Left lung (tissue), 14 donors: ENCODE measurements at places on chromosomes 6 and 20.
A peak's percentile ranks its signal among the peaks of the same experiment; 100 is the strongest.

DNA sequence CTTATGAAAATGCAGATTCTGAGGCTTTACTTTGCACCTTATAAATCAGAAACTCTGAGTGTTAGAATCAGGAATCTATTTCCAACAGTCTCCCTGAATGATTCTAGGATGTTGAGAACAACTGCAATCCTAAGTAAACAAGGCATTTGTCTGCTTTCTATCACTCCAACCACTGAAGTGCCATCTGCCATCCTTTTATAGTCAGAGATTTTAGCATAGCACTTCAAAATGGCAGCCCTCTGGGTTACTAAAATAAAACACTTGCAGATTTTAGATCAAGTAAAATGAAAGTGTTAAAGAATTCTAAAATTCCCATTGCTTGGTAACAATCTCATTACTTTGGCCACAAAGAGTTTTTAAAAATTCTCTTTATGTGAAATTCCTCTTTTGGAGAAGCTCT lies 258.9 kb downstream of the CD109 start:
- DNase-seq: no peak

GRCh38 chr6:11439876-11440275 lies 97.7 kb upstream of the TMEM170B start:
- no peak for DNase-seq

- DNase-seq: no peak
These were observed 32.7 kb downstream of the CD109 start for GRCh38 chr6:73728548-73729205.

- DNase-seq: peak; percentile 77
These were observed 149.5 kb upstream of the NEDD9 start for GRCh38 chr6:11381801-11382513.

DNA sequence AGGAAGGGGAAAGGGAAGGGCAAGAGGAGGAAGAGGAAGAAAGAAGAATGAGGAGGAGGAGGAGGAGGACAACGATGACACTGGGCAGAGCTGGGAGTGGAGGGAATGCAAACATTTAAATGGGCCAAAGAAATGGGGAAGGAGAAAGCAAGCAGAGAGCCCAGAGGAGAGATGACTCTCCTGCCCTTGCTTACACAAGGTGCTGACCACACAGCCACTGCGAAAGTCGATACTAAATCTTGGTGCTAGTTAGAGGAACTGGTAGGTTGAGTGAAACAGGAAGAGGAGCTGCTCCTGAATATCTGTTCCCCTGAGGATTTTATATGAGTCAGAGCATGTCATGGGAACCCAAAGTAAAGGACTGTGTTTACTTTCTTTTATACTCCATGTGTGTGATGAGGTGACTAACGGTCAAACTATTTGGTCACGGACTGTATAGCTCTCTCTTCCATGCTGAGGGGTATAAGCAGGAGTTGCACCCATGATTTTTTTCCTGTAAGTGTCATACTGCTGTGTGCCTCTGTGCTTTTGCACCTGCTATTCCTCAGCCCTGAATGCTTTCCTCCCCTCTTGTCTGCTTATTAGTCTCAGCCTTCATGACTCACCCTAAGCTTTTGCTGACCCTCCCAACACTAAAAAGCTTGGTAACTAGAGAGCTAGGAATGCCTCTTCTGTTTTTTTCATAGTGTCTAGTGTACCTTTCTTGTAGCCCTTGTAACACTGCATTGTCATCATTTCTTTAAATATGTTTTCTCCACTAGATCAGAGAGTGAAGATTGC lies 9.5 kb upstream of the PAQR8 start:
- no peak for DNase-seq

- DNase-seq: no peak
These were observed 22.0 kb downstream of the TPD52L1 start for GRCh38 chr6:125175466-125176048.

DNA sequence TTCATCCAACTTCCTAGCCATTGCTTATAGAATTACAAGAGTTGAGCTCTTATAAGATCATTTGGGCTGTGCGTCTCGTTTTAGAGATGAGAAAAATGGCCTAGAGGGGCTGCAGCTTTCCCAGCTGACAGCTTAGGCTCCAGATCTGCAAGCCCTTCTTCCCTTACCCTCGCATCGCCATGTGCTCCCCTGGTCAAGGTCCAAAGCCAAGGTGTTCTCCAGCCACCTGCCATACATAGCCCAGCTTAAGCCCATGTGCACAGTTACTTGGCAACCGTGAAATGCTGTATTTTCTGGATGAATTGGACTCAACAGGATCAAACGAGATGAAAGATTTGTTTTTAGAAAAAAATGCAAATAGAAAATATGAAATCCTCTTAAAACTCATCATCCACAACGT lies 7.9 kb downstream of the MAP3K4 start:
- DNase-seq: no peak

GRCh38 chr6:137102050-137102848 lies 57.5 kb upstream of the IL20RA start:
- no peak for DNase-seq

- no peak for DNase-seq
These were observed 140.3 kb upstream of the RUNX2 start for GRCh38 chr6:45187836-45188235.

DNA sequence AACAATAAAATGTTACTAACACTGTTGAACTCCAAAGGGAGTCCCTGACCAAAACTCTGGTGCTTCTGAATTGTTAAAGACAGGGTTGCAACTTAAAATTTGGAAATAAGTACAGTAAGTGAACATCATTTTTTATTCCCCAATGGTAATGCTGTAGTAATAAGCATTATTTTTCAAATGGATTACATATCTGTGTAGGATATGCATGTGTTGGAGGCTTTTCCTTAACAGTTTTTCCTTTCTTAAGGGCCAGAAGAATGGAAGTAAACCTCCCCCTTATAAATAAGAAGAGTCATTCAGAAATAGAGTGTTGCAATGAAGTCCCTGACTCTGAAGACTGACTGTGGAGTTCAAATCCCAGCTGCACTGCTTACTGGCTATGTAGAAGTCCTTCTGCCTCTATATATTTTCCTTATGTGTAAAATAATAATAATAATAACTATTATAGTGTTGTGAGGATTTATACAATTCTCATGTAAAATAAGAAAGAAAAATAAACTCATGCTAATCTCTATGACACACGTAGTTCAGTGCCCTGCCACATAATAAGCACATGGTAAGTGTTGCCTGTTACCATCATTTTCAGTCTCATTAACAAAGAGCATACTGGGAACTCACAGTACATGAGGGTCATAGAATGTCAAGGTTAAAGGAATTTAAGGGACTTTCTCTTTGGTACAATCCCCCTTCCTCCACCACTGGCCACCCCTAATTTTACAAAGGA lies 129.8 kb upstream of the SMLR1 start:
- no peak for DNase-seq

DNA sequence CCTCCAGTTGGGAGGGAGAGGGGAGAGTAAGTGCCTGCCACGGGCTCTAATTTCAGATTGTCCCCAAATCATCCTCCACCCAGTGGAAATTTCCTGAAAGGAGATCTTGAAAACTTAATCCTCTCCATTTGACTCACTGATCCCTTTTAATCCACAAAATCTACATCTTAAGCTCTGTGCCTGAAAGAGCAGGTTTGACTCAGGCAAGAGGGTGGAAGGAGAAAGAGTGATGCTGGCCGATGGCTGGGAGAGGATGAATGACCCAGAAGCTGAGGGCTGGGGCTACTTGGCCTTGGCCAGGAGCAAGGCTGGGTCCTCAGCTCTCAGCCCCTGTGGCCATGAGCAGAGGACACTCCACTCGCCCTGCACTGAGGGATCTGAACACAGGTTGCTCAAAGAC lies 8.1 kb downstream of the BPIFA2 start:
- no peak for DNase-seq

DNA sequence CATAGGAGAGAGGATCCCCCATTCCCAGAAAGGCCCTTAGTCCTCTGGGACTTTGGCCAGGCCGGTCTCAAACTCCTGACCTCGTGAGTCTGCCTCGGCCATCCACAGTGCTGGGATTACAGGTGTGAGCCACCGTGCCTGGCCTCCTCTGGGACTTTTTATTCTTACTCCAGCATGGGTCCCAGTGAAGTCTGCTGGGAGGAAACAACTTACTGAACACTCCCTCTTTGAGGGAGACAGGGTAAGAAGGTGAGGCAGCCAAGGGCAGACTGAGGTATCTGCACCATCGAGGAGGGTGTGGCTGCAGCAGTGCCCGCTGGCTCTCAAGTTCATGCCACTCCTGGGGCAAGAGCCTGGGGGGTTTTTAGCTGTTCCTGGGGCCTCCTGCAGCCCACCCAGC lies 2.4 kb downstream of the BAK1 start:
- no peak for DNase-seq

GRCh38 chr20:45935416-45936046 lies 1.0 kb downstream of the PCIF1 start:
- DNase-seq: no peak

- no peak for DNase-seq
These were observed 33.3 kb downstream of the ITCH start for GRCh38 chr20:34396408-34396807.

DNA sequence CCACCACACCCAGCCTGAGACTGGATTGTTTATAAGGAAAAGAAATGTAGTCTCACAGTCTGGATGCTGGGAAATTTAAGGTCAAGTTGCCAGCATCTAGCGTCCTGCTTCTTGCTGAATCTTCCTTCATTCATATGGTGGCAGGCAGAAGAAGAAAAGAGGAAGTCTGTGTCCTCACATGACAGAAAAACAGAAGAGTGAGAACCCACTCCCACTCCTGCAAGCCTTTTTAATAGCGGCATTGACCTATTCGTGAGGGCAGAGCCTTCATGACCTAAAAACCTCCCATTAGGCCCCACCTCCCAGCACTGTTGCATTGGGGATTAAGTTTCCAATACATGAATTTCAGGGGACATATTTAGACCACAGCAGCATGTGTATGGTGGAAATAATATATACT lies 160.8 kb upstream of the BMP2 start:
- no peak for DNase-seq

DNA sequence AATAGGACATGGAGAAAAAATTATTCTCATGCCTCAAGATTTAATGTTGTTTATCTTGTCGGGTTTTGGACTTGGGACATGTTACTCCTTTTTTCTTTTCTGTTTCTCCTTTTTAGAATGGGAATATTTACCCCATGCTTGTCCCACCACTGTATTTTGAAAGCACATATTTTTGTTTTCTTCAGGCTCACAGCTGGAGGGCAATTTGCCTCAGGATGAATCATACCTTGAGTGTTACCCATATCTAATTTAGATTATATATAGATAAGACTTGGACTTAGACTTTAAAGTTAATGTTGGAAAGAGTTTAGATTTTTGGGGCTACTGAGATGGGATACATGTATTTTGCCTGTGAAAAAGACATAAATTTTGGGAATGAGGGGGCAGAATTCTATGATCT lies 541.6 kb upstream of the MAN1A1 start:
- DNase-seq: no peak

DNA sequence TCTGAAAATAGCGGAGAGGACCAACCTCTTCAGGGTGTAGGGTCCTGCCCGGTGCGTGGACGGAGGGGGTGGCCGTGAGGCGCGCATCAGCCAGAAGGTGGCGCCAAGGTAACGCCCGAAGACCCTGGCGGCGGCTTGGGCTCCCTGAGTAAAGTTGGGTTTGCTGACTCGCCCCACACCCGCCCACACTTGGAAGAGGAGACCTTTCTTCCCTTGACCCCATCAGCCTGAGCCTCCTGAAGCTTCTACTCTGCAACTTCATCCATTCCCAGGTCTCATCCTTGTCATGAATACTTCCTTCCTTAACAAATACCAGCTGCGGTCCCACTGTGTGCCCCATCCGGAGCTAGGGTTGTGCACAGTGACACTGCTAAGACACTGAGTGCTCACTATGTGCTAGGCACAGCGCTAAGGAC lies 14.6 kb downstream of the CD40 start:
- peak; percentile 52 for DNase-seq

DNA sequence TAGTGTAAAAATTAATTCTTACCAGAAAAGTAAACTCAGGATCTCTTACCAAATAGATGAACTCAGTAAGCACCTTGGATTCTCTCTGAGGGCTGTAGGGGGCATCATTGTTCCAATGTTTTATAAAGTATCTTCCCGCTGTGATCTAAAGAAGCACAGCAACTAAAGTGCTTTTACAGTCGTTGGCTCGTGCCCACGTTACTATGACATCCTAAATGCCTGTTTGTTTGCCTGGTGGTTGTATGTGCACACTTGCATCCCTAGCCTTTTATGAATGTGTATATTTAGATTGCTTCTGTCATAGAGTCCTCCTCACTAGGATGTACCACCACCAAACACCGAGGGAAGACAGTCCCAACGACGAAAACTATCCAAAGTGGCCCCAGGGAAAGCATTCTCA lies 34.5 kb downstream of the SLX4IP start:
- DNase-seq: no peak

DNA sequence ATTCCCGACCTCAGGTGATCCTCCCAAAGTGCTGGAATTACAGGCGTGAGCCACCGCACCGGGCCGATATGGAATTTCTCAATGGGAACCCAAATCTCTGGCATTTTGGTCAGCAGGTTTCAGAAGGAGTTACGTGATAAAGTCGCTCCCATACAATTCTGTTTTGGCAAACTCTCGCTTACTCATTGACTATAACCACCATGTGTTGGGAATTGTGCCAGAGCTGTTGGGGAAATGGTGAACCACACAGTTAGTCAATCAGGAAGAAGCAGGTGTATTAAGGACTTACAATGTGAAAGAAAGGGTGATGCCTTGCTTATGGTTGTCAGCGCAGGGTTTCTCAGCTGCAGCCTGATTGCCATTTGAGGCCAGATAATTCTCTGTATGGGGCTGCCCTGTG lies 410.5 kb downstream of the QKI start:
- DNase-seq: no peak

- no peak for DNase-seq
These were observed 95.6 kb downstream of the RAMACL start for GRCh38 chr6:166490671-166491500.

- DNase-seq: no peak
These were observed 16.2 kb upstream of the TREM1 start for GRCh38 chr6:41302638-41303037.

DNA sequence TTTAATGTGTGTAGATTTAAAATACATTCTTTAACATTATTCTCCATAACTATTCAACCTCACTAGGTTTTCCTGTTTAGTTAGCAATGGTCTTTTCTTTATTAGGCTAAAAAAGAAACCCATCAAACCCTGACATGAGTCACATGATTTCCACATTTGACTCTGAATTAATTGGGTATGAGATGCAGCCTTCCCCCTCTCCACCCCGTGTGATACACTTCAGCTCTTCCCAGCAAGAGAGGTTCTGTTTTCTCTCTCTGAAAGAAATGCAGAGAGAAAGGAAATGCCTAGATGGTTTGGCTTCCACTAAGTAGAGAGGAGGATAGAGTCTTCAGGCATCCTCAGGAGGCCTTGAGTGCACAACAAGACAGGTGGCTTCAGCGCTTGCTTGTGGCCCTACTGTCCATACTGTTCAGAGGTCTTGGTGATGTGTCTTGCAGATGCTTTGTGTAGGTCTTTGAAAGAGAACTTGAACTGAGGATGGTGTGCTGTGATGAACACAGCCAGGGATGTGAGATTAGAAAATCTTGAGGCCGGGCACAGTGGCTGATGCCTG lies 17.3 kb downstream of the FARS2 start:
- DNase-seq: no peak

- DNase-seq: no peak
These were observed 542 bp downstream of the USP49 start for GRCh38 chr6:41894366-41895299.

GRCh38 chr20:19609642-19610223 lies 148.3 kb upstream of the RIN2 start:
- DNase-seq: no peak
